ENCODE measurements at places on chromosomes 5 and 9.

- no peak for DNase-seq
Measured at GRCh38 chr9:114291064-114291474, 31.8 kb upstream of the ORM1 start.

GRCh38 chr5:17365811-17366138 lies 132.3 kb upstream of the TAF11L2 start:
- no peak for DNase-seq

DNA sequence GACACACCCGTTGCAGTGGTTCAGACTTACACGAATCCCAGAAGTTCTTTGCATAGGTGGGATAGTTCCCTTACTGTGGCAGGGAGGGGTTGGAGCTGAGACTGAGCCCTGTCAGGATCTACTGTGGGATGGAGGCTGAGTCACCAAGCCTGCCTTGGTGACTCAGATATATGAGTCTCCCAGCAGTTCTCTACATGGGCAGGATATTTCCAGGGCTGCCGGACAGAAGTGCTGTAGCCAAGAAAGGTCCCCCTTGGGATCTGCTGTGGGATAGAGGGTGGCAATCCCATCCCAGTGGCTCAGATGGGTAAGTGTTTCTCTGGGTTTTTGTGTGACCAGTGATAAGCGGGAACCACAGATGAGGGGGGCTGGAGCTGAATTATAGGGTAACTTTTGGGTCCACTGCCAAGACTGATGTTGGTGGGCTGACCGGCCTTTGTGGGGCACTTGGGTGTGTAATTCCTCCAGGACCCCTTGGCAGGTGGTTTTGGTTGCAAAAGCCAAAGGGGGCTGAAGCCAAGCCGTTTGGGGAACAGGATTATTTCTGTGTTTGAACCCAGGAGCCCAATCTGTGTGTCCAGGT lies 18.7 kb downstream of the XRCC4 start:
- DNase-seq = peak; percentile 72

DNA sequence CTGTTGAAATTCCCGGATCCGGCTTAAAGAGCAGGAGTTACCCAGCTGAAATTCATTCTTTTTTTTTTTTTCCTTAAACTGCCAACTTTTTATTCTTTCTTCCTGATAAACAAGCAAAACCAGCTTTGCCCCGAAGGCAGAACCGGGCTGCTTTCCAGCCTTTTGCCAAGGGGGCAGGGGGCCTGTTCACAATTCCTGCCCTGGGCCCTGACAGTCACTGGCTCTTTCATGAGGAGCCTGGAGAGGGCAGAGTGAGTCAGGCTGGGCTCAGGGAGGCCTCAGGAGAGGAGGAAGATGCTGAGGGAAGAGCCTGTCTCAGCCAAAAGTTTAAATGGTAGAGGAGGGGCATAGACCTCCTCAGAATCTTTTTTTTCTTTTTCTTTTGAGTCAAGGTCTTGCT lies 4.8 kb downstream of the GLIPR2 start:
- no peak for DNase-seq

GRCh38 chr9:95021166-95021886 lies 294.8 kb downstream of the AOPEP start:
- DNase-seq = no peak

- no peak for DNase-seq
Measured at GRCh38 chr5:57895766-57896165, 413.2 kb upstream of the ACTBL2 start.

DNA sequence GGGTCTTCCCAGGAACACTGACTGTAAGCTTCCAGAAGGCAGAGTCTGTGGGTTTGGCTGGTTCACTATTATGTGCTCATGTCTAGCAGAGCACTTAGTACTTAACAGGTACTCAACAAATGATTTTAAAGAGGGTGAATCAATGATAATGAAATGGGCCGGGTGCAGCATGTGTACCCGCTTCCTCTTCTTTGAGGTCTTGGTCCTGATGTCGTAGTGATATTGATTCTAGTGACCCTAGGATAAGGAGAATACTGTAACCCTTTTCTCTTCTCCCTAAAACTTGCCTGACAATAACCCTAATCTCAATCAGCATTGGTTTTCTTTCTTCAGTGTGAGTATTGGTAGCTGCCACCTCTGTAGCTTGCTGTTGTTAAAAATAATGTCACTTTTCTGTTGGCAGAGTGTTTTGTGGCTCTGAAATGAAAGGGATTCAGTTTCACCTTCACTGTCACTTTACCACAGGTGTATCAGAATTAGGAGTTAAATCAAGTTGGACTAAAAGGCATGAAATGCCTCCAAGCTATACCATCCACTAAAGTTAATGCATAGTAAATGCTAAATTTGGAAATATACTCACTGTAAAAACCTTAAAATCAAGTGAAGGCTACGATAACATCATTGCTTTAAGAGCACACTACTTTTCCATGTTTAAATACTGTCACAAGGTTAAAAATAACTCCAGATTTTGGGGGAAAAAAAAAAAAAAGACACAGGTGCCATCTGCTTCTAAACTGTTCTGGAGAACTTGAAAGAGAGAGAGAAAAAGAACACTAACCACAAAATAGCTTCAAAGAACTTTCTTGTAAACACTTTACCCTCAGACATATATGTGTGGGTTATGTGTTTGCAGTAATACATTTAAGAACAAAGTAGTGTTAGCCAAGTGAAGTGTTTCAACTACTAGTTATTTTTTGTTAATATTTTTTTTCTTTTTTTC lies 6.0 kb downstream of the CAMK4 start:
- DNase-seq = no peak

DNA sequence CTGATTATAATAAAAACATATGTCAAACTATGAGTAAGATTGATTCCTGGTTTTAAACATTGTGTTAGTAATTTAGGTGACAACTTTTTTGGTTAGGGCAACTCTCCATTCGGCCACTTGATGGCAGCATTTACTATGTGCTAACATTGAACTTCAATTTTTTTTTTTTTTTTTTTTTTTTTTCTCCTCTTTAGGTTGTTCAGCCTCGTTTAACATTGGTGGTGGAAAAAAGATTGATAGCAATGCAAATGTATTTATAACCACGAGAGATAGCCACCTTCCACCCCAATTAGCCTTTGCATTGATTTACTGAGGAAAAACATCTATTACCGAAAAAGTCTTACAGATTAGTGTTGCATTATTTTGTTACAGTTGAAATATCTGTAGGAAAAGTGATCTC lies 159.1 kb downstream of the CSNK1G3 start:
- no peak for DNase-seq

DNA sequence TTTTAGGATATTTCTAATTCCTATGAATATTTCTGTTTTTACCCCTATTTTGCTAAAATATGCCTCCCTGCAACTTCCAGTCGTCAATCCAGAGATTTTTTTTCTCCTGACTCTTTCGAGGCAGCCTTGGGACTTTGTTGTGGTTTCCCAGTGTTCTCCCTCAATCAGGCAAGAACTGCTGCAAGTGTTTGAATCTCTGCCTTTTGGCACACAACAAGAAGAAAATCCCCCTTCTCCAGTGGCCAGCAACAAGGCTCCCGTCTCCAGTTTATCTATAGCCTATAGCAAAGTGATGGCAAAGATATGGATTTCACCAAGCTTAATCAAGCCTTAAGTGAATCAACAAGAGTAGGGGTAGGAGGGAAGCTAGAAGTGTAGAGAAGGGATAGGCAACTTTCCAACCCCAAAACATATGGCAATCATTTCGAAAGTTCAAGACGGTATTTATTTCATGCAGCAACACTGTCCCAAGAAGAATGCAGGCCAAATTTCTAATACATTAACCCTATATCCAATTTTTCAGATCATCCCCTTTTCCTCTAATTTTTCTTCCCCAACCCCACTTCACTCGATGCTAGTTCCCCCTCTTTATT lies 37.7 kb upstream of the PAPPA start:
- DNase-seq = no peak

DNA sequence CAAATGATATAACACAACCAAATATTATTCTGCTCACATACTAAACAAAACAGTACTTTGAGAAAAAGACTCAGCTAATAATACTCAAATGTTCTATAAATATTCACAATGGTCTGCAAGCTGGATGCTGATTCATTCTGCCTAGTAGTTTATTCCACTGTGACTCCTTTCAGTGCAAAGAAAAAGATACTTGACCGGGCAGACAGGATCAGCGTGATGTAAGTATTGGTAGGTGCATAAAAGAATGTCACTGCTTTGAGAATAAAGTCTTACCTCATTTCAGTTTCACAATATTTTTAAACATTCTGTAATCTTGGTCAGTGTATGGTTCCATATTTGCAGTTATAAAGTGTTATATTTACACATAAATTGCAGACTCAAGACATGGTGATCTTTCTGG lies 223.0 kb upstream of the NUDT12 start:
- no peak for DNase-seq

GRCh38 chr5:150052956-150053712 lies 33.2 kb downstream of the CSF1R start:
- DNase-seq = peak; percentile 48

GRCh38 chr9:118929287-118929686 lies 439.9 kb downstream of the BRINP1 start:
- DNase-seq = peak; percentile 84

GRCh38 chr9:134320126-134320867 lies 6.0 kb upstream of the RXRA start:
- no peak for DNase-seq

GRCh38 chr5:94376672-94377345 lies 241.6 kb downstream of the KIAA0825 start:
- DNase-seq = no peak

DNA sequence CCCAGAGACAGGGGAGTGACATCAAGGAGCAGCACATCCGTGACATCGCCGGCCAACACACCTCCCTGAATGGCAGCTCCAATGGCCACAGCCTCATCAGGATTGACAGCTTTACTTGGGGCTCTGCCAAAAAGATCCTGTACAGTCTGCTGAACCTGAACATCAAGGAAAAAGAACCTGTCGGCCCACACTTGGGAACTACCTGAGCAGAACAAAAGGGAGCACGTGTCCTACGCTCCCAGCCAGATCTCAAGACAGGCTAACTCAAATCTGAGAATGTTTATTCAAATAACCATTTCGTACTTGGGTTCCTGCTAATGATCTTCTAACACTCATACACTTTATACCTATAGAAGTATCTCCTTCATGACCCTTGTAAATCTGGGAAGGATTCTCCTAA lies 15.3 kb downstream of the HSPA9 start:
- no peak for DNase-seq

DNA sequence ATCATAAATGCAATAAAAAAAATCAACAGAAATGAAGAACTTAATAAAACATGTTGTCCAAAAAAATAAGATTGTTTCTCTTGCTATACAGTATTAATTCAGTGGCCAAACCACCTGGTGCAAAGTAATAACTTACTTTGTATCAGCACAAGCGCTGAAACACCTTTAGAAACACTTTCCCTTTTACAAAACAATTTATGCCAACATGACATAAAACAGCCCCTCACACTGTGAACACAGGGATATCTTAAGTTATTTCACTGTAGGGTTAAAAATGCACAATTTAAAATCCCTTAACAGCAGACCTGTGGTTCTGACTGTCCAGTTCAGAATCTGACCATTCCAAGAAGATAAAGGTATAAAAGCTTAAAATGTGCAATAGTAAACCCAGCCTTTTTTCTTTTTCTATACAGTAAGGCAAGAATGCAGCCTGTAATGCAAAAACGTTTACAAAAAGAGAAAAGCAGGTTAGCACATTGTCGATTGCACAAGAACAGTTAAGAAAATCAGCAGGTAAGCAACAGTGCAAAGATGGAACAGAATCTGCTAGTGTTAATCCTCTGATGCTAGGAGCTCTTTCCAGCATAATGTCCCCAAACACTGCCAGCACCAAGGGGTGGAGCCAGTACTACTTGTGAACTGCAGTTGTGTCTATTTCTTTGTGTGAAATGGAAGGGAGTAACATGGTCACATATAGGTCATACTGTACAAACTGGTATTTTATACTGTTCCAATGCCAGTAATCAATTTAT lies 21.6 kb downstream of the RAB14 start:
- DNase-seq = no peak

DNA sequence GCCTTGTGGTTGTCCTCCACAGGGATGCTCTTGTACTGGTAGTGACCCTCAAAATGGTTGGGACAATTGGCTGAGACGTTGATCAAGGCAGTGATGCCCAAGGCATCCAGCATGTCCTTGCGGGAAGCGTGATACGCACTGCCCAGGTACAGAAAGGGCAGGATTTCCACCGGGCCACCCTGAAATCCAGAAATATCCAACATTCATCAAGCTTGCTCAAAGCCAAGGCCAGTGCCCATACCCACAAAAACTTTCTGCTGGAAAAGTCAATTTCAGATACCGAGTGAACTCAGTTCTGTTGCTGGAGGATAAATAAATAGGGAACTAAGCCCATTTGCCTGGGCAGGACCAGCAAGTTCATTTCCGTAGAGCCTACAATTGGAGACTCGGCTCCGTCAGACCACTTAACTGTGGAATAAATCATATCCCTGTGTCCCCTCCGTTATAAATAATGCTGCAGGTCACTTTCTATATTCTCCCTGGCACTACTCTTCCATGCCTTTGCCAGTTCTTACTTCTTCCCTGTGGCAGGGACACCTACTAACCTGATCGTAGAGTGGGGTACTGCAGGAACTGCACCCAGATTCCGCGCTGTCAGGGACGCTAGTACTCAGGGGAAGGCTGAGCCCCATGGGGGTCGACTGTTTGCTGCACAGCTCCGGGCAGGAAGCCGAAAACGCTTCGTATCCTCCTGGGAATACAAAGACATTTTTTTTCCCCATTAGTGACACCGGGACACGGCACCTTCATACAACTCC lies 1.2 kb downstream of the DUSP1 start:
- no peak for DNase-seq

GRCh38 chr5:74424162-74424868 lies 216.2 kb downstream of the ENC1 start:
- DNase-seq = no peak

GRCh38 chr9:133768371-133768858 lies 30.3 kb upstream of the SARDH start:
- no peak for DNase-seq

GRCh38 chr5:65797481-65797880 lies 75.5 kb downstream of the NLN start:
- DNase-seq = no peak

DNA sequence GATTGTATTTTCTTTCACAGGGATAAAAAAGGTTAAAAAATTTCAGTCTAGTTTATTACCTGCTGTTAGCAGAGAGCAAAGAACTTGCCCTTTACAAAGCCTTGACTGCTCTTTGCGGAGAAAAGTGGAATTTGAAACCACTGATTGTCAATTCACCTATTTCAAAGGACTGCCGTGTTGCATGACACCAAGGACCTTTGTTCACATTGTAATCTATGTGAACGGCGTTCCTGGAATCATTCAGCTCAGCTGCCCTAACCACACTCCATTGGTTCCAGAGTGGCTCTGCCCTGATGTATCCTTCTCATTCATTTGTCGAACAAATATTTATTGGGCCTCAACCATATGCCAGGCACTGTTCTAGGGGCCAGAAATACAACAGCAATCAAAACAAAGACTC lies 377.5 kb upstream of the RFX3 start:
- no peak for DNase-seq

GRCh38 chr5:148443998-148444397 lies 60.2 kb downstream of the FBXO38 start:
- DNase-seq = no peak

DNA sequence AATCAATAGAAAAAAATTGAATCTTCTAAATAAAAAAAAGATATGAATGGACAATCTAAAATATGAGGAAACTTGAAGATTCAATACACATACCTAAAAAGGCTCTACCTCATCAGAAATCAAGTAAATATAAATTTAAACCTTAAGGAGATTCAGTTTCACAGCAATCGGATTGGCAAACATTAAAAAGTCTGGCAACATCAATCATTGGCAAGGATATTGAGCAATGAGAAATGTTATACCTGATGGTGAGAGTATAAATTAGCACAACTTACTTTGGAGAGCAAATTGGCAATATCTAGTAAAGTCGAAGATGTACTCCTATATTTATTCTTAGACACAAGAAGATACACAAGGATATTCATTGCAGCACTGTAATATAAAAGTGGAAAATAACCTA lies 274.3 kb upstream of the EFNA5 start:
- no peak for DNase-seq

Measured in retinal pigment epithelial cell (primary cell).